ENCODE measurements at places on chromosomes 7 and 10.

DNA sequence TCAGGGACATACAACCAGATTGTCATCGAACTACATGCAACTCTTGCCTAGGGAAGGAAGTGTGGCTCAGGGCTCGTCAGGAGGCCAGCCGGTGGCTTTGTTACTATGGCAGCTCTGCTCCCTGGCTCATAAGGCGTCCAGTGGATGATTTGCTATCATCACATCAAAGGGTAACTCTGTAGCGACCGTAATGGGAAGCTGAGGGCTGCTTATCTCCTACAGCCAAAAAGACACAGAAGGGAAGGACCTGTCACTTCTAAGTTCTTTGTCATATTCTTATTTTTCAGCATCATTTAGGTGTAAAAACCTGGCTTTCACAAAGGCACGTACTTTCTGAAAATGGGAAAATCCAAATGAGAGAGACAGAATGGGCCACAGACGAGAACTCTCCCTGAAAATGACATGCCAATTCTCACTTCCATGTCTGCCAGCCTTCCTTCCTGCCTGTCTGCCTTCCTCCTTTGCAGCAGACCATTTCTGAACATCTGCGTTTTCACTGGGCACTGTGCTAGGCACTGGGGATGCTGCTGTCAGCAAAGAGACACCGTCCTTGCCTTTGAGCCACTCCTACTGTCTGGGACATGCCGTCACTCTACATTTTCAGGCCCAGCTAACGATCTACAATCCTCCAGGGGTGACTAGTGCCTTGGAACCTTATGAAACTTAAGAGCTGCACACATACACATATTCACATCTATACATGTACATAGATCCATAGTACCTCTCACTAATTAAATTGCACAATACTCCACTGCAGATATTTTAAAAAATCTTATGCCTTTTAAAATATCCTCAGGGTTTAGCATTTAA, 26.9 kb downstream of the ENKUR start:
- no peak for DNase-seq

DNA sequence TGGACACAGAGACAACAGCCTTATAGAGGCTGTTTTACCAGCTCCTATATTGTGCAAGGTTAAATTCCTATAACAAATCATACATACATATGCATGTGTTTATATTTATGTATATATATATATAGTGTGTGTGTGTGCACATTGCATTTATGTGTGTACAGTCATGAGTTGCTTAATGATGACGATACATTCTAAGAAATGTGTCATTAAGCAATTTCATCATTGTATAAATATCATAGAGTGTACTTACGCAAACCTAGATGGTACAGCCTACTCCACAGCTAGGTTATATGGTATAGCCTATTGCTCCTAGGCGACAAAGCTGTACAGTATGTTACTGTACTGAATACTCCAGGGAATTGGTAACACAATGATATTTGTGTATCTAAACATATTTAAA, 30.1 kb upstream of the TNKS2 start:
- DNase-seq, result no peak

GRCh38 chr7:79615871-79616640, 162.6 kb upstream of the MAGI2 start:
- no peak for DNase-seq

GRCh38 chr10:63286754-63287264, 153.7 kb downstream of the NRBF2 start:
- DNase-seq, result no peak

DNA sequence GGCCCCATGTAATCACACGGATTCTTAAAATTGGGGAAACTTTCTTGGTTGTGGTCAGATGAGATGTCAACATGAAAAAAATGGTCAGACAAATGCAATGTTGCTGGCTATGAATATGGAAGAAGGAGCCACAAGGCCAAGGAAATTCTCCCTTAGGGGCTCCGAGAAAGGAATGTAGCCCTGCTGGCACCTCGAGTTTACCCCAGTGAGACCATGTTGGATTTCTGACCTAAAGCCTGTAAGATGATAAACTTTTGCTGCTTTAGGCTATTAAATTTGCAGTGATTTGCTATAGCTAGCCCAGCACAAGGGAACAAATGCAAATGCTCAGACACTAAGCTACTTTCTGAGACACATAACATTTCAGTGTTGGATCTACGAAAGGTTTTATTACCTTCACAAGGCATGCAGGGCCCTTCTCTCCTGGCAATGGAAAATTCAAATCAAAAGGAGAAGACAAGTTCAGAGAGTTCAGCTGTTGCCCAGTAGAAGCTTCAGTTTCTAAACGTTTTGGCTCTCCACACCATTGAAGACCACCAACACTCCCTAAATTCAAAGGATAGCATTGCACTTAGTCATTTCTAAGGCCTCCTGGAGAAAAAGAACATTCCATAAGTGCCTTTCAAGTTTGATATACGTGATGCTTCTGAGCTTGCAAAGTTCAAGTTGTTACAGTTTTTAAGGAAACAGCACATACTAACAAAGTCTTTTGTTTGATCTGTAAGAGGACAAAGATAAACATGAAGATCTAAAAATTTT, 23.4 kb downstream of the MCMBP start:
- peak; percentile 73 for DNase-seq

DNA sequence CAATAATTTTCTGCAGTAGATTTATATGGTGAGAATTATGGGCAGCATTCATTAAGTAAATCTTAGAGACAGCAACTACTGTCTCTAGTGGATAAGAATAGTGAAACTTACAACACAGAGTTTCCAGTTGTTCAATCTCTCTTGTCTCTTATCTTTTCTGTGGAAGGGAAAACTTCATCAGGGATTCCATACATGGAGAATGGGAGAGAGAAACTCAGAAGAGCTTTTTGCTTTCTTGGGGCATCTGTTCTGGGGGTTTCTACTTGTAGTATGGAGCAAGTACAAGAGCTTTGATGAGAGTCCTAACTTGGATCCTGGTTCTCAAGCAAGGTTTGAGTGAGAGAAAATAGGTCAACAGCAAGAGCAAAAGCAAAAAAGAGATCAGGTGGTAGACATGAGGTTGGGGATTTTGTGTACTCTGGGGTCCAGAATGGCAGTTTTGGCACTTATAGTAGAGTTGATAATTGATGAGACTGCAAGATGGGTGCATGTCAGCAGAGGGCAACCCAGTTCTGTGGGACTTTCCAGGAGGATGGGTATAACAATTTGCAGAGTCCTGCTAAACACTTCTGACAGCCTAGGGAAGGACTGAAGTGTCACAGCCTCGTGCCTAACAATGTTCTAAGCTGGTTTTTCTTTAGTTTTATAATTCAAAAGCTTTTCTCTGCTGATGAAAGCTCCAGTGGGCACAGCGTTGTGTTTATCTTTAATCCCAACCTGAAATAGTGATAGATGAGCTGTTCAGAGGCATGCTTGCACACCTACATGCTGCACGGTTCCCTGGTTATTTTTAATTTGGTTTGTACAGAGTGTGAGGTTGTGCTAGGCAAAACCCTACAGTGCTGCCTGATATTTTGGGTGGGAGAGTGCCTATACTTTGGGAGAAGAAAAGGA, 32.0 kb upstream of the STRIP2 start:
- no peak for DNase-seq

- DNase-seq, result no peak
These were observed 335.4 kb downstream of the PARD3 start for GRCh38 chr10:34479520-34480179.

DNA sequence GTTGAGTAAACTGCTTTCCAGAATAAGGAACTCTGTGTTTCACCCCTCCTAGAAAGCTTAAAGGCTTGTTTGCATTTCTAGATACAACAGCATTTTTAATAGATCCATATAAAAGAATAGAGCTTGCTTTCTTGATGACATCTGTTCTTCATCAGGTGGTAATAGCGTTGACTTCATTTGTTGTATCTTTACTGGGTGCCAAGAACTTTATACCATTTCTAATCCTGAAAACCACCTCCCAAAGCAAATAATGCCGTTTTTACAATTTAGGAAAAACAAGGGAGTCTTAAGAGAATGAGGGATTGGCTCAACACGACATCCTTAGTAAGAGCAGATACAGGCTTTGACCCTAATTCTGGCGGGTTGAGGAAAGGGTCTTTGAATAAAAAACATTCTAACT, 993.4 kb downstream of the TYW1 start:
- no peak for DNase-seq

DNA sequence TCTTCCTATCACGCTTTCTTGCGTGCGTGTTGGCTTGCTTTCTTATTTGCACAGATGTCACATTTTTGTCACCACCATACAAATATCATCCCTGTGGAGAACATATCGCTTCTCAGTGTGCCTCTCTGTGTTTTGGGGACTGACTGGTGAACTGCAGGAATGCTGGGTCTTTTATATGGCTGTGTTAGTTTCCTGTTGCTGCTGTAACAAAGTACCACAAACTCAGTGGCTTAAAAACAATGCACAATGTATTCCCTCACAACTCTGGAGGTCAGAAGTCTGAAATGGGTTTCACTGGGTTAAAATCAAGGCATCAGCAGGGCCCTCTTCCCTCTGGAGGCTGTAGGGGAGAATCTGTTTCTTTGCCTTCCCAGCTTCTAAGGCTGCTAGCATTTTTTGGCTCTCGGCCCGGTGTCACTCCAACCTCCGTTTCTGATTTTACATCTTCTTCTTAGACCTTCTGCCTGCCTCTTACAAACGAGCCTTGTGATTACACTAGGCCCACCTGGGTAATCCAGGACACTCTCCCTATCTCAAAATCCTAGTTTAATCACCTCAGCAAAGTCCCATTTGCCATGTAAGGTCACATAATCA, 82.0 kb downstream of the LRMDA start:
- DNase-seq, result no peak

- DNase-seq, result no peak
These were observed at the start of gene GCK for GRCh38 chr7:44189286-44189992. Gene GCK (minus strand): TSS chr7:44189439. CDS start chr7:44188953, 486 bp downstream.

DNA sequence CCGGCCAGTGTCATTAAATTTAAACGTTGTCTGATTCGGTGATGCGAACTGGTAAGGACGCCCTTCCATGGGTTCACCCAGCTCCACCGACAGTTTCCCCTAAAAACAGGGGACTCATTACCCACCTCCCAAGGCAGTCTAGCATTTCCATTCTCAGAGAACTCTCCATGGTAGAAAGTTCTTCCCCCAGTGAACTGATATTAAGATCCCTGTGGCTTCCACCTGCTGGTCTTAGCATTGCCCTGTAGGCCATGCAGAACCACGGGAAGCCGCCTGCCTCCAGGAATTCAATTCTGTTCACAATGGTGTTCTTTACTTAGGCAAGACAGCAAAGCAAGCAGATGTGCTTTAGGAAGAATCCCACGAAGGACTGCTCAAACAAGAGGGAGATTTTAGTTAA, 128.9 kb upstream of the NANOS1 start:
- DNase-seq, result no peak

GRCh38 chr7:1787681-1788235, 117.7 kb downstream of the ELFN1 start:
- DNase-seq, result no peak

DNA sequence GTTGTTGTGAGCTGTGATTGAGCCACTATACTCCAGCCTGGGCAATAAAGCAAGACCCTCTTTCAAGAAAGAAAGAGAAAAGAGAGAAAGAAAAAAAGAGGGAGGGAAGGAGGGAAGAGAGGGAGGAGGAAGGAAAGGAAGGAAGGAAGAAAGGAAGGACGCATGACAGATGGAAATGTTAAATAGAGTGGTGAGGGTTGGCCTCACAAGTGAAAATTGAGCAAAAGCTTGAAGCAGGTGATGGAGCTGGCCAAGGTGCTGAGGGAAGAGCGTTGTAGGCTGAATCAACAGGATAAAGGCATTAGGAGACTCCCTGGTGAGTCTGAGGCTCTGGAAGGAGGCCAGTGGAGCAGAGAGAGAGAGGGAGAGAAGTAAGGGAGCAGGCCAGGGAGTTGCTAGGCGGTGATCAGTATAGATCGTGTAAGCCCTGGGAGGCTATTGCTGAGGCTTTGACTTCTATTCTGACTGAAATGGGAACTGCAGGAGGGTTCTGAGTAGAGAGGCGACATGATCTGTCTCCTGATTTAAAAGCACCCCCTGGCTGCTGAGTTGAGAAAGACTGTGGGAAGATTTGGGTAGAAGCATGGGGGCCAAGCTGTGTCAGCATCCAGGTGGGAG, 26.5 kb upstream of the TMEM248 start:
- DNase-seq, result no peak

- DNase-seq, result no peak
These were observed 1251.5 kb downstream of the DNAJB9 start for GRCh38 chr7:109821156-109821555.

GRCh38 chr7:33076737-33077136, 14.2 kb upstream of the NT5C3A start:
- peak; percentile 38 for DNase-seq

DNA sequence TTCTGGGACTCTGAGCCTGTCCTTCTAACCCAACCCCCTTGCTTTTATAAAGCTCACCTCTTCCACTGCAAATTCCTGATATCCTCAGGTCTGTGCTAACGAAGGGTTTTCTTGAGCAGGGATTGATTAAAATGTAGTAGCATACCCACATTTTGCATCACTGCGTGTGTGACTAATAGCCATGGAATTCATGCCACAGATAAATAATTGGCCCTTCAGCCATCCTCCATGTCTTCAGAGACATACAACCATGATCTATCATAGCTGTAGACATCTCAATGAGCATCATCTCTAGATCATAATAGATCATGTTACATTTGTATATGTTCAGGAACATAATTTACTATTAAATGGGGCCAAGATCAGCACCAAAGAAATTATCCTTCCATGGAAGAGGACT, 990.3 kb downstream of the KCNMA1 start:
- DNase-seq, result peak; percentile 11

DNA sequence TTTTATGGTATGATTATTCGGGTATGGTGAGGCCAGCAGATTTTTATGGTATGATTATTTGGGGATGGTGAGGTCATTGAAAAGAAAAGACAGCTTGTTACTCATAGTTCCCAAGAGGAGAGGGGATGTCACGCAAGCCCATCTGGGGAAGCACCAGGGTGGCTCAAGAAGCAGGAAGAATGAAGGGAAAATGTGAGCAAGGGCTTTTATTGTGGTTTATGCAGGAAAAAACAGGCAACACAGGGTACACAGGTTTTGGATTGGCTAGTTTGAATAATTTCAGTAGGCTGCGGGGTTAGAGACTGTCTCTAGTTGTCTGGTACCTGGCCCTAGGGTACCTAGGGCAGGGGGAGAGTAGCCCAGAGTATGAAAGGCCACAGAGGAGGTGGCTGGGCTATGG, 26.8 kb upstream of the DGKI start:
- no peak for DNase-seq

DNA sequence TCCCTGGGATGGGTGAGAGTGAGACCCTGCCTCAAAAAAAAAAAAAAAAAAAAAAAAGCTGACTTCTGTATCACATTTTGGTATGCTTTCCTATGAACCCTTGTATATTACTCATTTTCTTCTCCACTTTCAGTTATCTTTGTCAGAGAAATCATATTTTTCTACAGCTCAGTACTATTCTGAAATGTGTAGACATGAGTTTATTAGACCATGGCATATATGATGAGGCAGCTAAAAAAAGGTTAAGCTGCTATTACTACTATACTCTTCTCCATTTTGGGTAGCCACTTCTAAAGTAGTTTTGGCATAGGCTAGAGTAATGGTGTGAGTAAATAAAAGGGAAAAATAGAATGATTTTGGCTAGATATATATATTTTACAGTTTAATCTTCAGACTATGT, 53.4 kb downstream of the MLLT10 start:
- no peak for DNase-seq

GRCh38 chr7:137521451-137521850, 177.9 kb upstream of the PTN start:
- DNase-seq, result no peak
